ENCODE measurements at places on chromosomes 5 and 9. TPM values are rescaled to one million over a fixed set of nuclear protein-coding genes. Genes with fewer than 3 reads are reported as not detected.

Gene IFNA13
- total RNA-seq, result not detected

Gene IL9
- total RNA-seq, result not detected

Gene ADGRD2
- total RNA-seq, result 0.10 TPM

Gene PPP3R2
- total RNA-seq, result not detected
